ENCODE measurements at places on chromosomes 4 and X. TPM values are rescaled to one million over a fixed set of nuclear protein-coding genes. Genes with fewer than 3 reads are reported as not detected.

DNA sequence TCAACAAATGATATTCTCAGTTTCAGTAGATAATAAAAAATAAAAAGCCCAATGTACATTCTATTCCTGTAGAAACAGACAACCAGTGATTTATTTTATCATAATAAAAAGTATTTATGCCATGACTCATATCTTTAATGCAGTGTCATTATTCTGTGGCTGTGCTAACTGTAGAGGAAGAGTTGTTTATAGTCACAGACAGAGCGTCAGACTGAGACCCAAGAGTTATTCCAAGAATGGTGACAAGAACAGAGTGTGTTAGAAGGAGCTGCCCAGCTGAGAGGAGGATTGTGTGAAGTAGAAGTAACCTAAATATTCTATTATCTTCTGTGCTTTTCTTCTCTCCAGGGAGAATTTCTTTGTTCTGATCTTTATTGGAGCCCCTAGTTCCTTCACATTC lies 210.7 kb downstream of the PPP1R2C start:
- no peak for DNase-seq
- no peak overlapping the region for H3K4me3 ChIP-seq
- H3K36me3 ChIP-seq: no peaks in the 10 kb centered on the region
- H3K4me1 ChIP-seq: no peaks in the 10 kb centered on the region
- no peak overlapping the region for H3K27ac ChIP-seq

- peaks cover 55% of the 10 kb centered on the region for H3K36me3 ChIP-seq
- H3K4me1 ChIP-seq: peaks cover 23% of the 10 kb centered on the region
- no peak overlapping the region for H3K27ac ChIP-seq
- H3K4me3 ChIP-seq: no peak overlapping the region
- H3K27me3 ChIP-seq: no peaks in the 10 kb centered on the region
Observed at GRCh38 chr4:177332119-177332518, 22.4 kb downstream of the NEIL3 start.

SYP gene
- 3.9 TPM for total RNA-seq

CMC4 gene
- 3.7 TPM for total RNA-seq

Measured in activated CD8-positive, alpha-beta memory T cell treated with anti-CD3 and anti-CD28 coated beads, Interleukin-2, amount 10 ng/mL, durations not matched to agents 7 days and 5 days (primary cell).